ENCODE measurements at places on chromosomes 3 and 15. TPM values are rescaled to one million over a fixed set of nuclear protein-coding genes. Genes with fewer than 3 reads are reported as not detected.

The TUBGCP5 gene
- total RNA-seq: 25.8 TPM

The ZDHHC3 gene
- total RNA-seq: 69.4 TPM

The PLSCR5 gene
- total RNA-seq: not detected

The CD200 gene
- total RNA-seq: 3.4 TPM

The VEPH1 gene
- 8.2 TPM for total RNA-seq

The SH3BP5 gene
- 145 TPM for total RNA-seq

The MAGI1 gene
- total RNA-seq: 106 TPM
